ENCODE measurements at places on chromosomes 16 and 17.
A peak's percentile ranks its signal among the peaks of the same experiment; 100 is the strongest.

GRCh38 chr16:85017151-85017550 lies 5.8 kb upstream of the ZDHHC7 start:
- no peak for DNase-seq

DNA sequence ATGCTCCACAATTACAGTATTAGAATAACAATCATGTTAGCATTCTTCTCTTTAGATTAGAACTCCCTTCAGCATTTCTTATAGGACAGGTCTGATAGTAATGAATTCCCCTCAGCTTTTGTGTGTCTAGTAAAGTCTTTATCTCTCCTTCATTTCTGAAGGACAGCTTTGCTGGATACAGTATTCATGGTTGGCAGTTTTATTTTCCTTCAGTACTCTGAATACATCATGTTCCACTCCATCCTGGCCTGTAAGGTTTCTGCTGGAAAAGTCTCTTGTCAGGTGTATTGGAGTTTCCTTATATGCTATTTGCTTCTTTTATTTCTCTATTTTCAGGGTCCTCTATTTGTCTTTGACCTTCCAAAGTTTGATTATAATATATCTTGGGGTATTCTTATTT lies 4.0 kb upstream of the ABCA10 start:
- DNase-seq: no peak

DNA sequence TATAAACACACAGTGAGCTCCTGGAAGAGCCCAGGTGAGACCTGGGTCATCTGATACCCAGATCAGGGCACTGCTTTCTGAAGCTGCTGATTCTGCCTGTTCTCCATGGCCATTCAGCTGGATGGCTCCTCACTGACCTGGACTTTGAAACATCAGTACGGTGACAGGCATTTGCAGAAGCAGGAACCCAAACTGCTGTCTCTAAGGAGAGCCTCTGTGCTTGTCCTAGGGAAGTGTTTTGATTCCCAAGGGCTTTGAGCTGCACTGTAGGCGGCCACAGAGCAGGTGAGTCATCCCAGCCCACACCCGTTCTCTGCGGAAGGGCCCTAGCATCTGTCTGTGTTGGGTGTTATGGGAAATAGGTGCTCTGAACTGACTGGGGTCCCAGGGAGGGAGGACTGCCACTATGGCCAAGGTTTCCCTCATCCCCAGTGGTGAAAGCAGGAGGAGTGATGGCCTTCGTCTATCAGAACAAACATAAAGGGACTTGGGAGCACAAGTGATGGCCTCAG lies 60.7 kb upstream of the ADCY9 start:
- no peak for DNase-seq

GRCh38 chr17:17892009-17892408 lies 55.2 kb upstream of the SREBF1 start:
- no peak for DNase-seq

DNA sequence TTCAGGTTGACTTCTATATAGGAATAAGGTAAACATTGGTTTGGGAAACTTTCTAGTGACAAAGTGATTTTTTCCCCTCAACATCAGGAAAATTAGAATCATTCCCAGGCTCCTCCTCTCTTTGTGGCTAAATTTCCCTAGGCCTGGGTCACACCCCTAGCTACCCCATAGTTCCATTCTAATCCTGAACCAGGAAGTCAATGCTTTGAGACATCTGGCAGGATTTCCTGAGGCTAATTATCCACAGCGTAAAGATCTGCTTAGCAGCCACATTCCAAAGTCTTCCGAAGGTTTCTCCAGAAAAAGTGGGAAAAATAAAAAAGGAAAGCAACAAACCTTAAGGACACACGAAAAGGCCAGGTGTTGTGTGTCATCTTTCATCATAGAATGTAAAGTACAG lies 60.3 kb upstream of the CORO6 start:
- DNase-seq: peak; percentile 30

- no peak for DNase-seq
Observed at GRCh38 chr17:43461185-43461584, 22.6 kb upstream of the DHX8 start.

DNA sequence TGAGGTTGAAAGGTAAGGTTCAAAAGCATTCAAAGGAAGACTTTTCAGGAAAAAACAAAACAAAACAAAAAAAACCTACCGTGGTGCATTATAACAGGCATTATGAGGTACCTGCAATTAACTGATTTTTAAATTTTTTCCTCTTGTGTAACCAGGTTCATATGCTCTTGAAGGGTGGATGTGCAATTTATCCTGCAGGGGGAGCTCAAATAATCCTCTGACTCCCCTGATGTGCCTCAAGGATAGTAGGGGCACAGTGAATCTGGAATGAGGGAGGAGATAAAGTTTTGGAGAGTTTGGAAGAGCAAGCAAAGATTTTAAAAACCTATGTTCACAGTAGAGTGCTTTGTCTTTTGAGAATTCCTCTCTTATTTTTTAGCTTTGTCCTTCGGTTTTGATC lies 1349.4 kb downstream of the CDH8 start:
- DNase-seq: no peak

- DNase-seq: no peak
Observed at GRCh38 chr17:58680038-58680369, 11.8 kb downstream of the TEX14 start.

GRCh38 chr16:30858829-30859423 lies 35.0 kb downstream of the BCL7C start:
- no peak for DNase-seq

GRCh38 chr17:28871056-28871579 lies 16.3 kb downstream of the ERAL1 start:
- DNase-seq: no peak

- DNase-seq: no peak
Observed at GRCh38 chr17:41939693-41940090, 9.3 kb downstream of the ODAD4 start.

DNA sequence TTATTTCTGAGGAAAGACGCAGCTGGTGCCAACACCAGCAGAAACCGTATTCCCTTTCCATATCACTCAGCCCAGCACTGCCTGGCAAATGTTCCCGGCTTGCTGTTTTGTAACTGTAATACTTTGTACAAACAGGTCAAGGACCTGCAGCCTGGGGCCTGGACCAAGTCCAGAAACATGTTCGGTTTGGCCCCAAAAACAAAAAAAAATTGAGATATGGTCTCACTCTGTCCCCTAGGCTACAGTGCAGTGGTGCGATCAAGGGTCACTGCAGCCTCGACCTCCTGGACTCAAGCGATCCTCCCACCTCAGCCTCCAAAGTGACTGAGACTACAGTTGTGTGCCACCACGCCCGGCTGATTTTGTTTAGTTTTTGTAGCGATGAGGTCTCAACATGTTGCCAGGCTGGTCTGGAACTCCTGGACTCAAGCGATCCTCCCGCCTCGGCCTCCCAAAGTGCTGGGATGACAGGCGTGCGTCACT lies 1.2 kb downstream of the HAGH start:
- no peak for DNase-seq

GRCh38 chr17:65745241-65745640 lies 183.8 kb upstream of the AXIN2 start:
- DNase-seq: no peak

DNA sequence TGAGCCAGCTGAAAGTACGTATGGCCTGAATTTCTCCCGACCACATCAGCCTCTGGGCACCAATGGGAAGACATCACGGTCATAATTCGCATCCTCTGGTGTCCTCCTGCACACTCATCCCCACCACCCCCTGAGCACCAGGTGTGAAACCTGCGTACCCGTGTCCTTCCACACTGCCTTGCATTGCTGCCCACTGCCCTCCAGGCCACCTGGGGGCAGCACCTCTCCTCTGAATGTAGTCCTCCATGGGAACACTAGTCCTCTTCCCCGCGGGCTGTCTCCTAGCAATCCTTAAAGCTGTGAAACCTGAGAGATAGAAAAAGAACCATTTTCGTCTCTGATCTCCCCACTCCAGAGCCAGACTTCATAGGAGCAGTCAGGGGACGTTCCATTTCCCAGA lies 125.5 kb downstream of the ZNF18 start:
- no peak for DNase-seq

DNA sequence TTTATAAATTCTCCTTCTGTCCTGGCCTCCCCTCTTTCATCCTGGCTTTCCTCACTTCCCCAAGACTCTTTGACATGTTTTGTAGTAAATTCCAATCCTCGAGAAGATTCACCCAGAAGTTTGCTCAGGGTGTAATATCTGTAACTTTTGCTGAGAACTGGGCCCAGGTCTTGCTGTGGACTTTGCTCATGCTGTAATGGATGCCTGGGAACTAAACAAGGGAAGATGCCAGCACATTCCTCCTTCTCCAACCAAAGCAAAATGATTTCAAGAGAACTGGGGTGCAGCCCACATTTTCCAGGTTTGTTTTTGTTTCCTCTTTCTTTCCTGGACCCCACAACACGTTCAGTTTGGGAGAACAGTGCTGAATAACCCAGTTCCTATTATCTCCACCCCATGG lies 6.6 kb upstream of the SALL1 start:
- DNase-seq: no peak

DNA sequence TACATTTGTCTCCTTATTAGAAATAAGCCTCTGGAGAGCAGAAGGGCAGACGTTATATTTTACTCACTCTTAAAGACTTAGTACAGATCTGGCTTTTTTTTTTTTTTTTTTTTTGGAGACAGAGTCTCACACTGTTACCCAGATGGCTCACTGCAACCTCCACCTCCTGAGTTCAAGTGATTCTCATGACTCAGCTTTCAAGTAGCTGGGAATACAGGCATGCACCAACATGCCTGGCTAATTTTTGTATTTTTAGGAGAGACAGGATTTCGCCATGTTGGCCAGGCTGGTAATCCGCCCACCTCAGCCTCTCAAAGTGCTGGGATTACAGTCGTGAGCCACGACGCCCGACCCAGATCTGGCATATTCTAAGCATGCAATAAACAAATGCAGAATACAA lies 36.4 kb upstream of the TMEM97 start:
- no peak for DNase-seq

- DNase-seq: peak; percentile 59
Observed at GRCh38 chr17:63349478-63350000, 96.6 kb downstream of the CYB561 start.

DNA sequence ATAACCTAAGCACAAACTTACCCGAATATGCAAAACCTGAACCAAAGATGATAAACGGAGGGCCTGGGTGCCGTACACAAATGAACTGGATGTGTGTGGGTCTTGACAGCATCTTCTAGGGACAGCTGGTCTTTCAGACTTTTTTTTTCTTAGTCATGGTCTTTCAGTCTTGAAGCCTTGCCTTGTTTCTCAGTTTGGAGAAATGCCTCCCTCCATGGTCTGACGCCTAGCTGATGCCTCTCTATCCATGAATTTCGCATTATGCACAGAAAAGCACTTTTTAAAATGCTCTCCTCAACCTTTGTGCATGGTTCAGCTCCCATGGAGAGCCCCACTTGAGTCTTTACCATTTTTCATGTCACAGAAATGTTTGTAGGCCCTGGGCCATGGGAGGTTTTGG lies 52.8 kb upstream of the LYRM9 start:
- no peak for DNase-seq

DNA sequence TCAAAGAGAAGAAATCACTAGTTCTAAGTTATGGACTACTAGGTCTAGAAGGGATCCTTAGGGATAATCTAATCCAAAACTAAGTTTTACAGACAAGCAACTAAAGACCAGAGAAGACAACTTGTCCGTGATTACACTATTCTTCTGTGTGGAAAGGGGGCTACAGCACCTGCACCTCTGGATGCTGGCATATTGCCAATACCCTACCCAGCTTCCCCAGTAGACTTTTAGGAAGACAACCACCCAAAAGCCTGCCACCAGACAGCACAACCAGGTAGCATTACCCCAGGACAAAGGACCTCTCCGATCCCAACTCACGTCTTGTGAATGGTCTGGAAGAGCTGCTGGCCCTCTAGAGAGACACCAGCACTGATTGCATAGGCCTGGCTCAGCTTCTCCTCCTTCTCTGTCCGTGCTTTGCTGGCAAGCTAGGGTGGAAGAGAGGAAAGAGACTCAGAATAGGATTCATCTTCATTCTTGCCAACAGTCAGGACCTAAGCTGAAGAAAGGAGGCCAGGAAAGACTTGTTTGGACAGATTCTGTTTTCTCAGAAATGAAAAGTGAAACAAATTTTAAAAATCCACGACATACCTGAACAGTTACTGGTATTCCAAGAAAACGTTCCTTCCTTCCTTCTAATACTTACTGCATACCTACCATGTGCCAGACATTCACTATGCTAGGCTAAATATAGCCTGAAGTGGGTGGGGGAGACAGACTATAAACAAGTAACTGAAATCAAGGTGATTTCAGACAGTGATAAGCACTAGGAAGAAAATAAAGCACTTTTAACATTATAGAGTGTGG lies 25.3 kb upstream of the TMEM101 start:
- no peak for DNase-seq

GRCh38 chr16:67683767-67684166 lies 17.2 kb downstream of the C16orf86 start:
- DNase-seq: no peak

GRCh38 chr17:81207610-81208581 lies 14.9 kb downstream of the CEP131 start:
- no peak for DNase-seq

GRCh38 chr16:55370762-55371482 lies 46.9 kb downstream of the IRX6 start:
- DNase-seq: peak; percentile 68

GRCh38 chr17:77691216-77692085 lies 267.1 kb upstream of the TNRC6C start:
- DNase-seq: no peak

DNA sequence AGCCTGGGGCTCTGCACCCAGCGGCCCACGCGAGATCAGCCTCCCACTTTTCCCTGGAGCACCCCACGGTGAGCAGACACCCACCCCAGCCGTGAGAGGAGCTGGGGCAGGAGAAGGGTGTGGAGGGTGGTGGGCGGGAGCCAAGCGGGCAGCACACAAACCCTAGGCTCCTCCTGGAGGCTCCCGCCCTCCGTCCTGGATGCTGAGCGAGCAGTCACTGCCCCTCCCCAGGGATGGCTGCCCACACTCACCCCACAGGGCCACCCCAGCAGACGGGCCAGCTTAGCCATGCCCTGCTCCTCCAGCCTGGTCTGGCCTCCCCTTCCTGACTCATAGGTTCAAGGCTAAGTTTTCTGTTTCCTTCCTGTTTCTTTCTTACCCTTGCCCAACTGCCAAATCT lies 15.7 kb upstream of the ABCC3 start:
- no peak for DNase-seq

GRCh38 chr17:37708616-37709212 lies 36.1 kb downstream of the HNF1B start:
- no peak for DNase-seq

- DNase-seq: peak; percentile 7
Observed at GRCh38 chr17:39223907-39224777, 1.6 kb downstream of the STAC2 start.

GRCh38 chr17:30278032-30278431 lies 13.7 kb downstream of the BLMH start:
- DNase-seq: peak; percentile 37

Data from lung (tissue), 17 donors.